ENCODE measurements at places on chromosomes 4 and X.

DNA sequence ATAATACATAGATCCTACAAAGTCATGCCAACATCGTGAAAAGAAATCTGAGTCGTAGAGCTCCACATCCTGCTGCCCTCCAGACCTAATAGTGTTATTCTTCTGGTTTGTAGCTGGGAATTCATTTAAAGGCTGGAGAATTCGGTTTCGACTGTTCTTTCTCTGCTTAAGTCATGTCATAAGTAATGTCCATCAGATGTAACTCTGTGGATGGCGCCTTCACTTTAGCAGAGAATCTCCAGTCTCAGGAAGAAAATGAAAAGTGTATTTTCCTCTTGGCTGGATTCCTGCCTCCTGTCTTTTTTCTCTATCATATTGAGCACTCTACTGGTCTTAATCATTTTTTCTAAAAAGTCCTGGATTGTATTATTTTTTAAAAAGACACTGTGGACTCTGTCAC lies 117.0 kb downstream of the PALLD start:
- no peak for DNase-seq

- no peak for DNase-seq
Measured at GRCh38 chr4:59968796-59969195, 1231.3 kb upstream of the ADGRL3 start.

GRCh38 chrX:121876305-121876704 lies 828.9 kb downstream of the GLUD2 start:
- peak; percentile 37 for DNase-seq

GRCh38 chrX:23292988-23293651 lies 41.5 kb upstream of the PTCHD1 start:
- peak; percentile 5 for DNase-seq

- DNase-seq: no peak
Measured at GRCh38 chrX:54292755-54293154, 65.1 kb downstream of the WNK3 start.

DNA sequence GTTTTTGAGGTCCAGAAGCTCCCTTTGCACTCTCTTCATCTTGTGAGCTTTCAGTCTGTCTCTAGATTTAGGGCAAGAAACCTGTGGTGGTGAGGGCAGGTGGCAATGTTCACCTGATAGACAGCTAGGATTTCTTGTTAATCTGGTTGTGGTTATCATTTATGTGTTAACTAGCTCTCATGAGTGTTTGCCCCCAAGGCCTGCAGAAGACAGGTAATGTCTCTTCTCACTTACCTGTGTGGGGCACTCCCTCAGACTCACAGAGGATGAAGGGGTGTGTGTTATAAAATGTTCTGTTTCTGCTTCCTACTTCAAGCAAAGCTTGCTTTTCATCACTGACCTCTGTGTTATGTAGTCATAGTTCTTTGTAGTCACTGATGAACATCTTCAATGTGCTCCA lies 17.8 kb downstream of the EGF start:
- DNase-seq: no peak

DNA sequence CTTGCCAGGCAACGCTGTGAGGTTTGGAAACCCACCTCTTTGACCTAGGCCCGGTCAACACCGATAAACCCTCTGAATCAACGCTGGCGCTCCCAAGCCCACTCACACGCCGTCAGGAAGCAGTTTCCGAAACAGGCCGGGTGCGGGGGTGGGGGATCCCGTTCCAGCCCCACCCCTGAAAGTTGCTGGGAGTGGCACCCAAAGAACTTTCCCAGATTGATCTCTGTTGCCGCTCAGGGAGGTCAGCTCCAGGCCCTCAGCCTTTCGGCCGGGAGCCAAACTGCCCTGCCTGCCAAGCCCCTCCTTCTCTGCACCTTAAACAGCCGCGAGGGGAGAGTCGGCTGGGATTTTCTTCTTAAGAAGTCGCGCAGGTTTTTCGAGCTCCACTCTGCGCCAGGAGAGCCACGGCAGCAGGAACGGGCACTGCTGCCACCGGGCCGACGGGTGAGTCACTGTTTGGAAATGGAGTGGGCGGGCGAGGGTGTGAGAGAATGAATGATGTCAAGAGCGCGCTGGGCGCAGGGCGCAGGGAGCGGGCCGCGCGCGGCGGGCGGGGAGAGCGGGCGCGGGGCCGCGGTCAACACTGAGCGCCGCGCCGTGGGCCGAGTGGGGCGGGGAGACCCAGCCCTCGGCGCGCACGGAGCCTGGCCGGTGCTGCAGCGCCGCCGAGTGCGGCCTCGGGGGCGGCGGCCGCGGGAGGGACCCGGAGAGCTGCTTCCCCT lies at the start of gene SGMS2:
SGMS2 (plus strand) TSS at position 583 of the 722 bp plus-strand sequence. CDS start 70,622 bp downstream, outside the sequence.
- peak; percentile 96 for DNase-seq

DNA sequence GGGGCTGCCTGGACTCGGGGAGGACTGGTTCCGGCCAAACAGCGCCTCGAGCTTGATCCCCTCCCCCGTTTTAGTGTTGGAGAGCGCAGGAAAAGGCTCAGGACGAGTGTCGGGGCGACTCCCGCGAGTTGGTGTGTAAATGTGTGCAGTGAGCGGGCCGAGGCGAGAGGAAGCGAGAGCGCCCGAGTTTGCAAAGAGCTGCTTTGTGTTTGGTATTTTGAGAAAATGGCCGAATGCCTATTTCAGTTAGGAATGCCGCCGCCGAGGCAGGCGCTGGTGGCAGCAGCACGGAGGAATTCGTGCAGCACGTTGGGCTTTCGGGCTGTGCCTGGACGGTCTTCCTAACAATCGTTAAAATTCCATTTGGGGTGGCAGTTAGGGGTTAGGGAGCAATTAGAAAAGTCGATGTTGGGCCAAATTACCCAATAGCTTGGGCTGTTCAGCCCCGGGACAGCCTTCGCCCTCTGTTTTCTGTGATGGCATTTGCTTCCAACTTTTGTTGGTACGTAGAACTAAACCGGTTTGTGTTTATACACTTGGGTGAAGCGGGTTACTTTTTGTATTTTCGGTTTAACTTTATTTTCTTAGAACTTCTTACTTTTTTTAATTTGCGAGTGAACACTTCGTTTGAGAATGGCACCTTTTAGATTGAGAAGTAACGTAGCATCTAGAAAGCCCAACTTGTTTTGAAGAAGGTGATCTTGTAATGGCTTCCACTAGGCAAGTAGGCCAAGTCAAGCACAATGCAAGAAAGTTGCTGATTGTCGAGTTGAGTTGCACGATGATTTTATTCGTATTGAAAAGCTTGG lies 1.6 kb downstream of the REST start:
- peak; percentile 52 for DNase-seq

DNA sequence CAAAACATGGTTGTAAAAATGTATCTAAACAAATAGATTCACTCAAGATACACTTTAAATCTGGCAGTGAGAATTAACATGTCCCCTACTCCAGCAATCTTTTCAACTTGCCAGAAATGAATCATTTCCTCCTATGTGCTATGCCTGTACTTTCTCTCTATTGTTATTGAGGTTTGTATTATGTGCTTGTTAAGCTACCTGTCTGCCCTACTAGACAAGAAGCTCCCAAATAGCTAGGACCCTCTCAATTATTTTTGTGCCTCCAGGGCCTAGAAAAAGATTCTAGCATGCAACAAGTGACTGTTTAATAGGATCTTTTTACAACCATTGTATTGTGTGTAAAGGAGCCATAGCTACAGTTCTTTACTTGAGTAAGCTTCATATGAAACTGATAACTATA lies 3.5 kb upstream of the SAP30 start:
- peak; percentile 47 for DNase-seq

- no peak for DNase-seq
Measured at GRCh38 chrX:12439416-12439815, 301.1 kb downstream of the FRMPD4 start.

DNA sequence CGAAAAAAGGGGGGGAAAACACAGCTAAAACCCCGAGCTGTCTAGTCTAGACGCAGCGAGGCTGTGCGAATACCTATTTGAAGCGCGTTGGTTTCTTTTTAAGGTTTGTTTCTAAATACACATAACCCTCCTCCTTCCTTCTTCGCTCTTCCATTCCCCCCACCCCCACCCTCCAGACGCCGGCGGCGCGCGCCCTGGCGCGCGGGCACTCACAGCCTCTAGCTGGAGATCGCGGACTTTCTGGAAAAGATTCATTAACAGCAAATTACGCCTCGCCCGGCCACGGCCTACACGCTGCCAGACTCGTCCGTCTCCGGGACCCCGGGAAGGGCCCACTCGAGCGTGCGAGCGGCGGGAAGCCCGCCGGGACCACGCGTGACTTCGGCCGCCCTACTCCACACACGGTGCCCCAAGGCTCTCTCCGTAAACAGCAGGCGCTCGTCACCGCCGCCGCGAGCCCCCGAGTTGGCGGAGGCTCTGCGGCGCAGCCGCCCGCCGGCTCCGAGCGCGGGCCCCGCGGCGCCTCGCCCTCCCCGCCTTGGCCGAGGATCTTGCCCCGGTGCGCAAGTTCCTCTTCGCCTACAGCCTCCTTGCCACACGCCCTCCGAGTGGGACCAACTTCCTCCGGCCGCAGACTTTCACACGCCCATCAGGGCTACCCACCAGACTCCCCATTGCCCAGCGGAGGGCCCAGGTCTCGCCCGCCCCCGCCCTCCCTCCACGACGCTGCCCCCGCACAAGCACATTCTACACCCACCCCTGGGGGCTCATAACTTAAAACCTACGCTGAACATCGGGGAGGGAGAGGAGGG lies 2.0 kb downstream of the BCOR start:
- DNase-seq: peak; percentile 33

GRCh38 chr4:74947798-74948197 lies 14.9 kb downstream of the PARM1 start:
- DNase-seq: no peak

DNA sequence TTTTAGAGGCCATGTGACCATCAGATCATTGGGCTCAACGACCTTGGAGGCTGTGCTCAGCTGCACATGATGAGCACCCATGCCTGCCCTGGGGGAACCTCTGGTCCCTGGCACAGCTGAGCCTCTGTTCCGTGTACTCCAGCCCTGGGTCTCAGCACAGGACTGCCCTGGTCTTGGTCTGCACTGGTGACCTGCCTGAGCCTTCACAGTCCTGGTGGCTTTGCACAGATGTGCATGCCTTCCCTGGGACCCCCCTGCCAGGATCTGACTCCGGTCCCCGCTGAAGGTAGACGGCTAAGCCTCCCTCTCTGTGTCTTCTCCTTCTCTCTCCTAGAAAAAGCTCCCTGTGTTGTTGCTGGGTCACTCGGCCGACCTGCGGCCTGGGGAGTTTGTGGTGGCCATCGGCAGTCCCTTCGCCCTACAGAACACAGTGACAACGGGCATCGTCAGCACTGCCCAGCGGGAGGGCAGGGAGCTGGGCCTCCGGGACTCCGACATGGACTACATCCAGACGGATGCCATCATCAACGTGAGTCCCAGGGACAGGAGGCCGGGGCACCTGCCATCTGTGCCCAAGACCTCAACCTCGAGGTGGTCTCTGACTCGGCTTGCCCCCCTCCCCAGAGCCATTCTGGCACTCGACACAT lies 21.6 kb downstream of the HTRA3 start:
- no peak for DNase-seq

DNA sequence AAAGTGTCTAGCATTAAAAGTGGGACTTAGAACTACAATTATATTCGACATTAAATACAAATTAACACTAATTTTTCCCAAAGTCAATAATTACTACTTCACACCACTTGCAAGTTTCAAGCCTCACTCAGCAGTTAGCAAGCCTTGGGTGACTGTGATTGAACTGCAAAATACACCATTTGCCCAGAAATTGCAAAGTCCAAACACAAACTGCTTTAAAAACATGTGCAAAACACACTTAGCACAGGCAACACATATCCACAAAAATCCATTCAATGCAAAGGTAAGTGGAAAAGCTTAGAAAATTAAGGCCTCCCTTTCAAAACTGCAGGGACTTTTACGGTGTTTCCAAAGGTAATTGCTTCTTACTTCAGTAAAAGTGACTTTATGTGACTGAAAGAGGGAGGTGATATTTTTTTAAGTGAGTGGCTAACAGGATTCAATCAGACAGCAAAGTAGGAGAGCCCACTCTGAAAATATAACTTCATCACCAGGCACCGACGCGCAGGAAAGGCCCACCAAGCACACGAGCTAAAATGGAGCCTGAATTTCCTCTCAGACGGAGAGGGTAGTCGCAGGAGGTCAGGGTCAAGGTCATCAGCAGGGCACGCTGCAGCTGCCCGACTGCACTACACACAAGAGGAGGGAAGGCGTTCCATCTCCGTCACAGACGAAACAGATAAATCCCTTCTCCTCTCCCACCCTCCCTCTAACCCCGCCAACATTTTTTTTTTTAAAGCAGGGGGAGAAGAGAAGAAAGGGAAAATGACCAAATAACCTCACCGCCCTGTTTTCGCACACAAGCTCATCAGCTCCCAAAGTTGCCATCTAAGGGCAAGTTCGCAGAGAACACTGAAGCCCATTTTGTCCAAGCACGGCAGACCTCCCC lies 3.1 kb downstream of the ZNF827 start:
- no peak for DNase-seq

GRCh38 chr4:66694739-66695138 lies 850.6 kb downstream of the CENPC start:
- DNase-seq: no peak

DNA sequence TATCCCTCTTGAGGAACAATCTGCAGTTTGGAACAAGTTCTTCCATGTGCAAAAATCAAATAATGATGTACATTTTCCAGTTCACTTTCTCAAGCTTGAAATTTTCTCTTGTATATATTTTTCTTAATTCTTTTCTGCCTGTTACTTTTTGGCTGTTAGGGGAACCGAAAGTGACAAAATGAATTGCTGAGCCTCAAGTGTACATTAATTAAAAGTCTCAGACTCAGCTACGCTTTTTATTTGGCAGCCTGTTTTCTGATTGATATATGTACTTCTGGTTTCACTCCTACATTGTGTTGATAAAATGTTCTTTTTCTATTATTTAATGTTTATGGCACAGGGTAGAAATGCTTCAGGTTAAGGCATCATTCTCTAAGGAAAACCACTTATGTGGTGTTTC lies 999.5 kb downstream of the PDHA2 start:
- DNase-seq: no peak
